ENCODE measurements at places on chromosomes 13 and 19.

- DNase-seq = no peak
Observed at GRCh38 chr13:36445891-36446351, 13.6 kb downstream of the CCNA1 start.

DNA sequence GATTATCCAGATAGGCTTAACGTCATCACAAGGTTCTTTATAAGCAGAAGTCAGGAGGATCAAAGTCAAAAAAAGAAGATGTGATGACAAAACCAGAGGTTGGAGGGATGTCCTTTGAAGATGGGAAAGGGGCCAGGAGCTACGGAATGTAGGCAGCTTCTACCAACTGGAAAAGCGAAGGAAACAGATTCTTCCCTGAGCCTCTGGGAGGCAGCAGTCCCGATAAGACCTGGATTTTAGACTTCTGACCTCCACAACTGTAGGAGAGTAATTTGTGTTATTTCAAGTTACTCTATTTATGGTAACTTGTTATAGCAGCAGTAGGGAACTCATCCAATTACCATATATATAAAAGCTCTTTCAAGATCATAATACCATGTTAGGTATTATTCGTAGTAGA is 98.8 kb upstream of the MYCBP2 start:
- DNase-seq = no peak

GRCh38 chr19:15584541-15585115 is 30.4 kb upstream of the CYP4F8 start:
- DNase-seq = peak; percentile 86

DNA sequence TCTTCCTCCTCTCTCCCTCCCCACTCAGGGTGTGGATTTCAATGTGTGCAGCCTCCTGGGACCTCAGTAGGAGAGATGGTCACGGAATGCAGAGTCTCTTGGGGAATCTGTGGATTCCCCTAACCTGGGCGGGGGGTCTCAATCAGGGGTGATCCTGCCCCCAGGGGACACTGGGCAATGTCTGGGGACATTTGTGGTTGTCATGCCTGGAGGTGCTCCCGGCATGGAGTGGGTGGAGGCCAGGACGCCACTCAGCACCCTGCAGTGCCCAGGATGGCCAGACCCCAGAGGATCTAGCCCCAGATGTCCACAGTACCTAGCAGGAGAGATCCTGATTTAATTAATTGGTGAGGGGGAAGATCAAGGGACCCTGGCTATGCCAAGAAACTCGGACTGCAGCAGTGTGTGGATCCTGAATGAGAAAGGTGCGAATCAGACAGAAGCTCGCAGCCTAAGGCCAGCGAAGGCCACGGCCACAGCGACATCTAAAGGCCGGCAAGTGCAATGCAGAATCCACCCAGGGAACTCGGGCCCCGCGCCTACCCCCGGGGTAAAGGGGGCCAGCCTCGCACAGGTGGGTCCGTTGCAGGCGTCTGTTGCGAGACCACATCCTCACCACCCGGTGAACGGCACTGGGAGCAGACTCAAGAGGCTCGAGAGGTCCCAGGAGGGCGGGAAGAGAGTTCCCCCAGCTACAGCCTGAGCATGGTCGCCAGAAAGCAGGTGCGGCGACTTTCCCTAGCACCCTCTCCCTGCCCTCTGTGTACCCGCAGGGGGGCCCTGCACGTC is 88.8 kb downstream of the GNG7 start:
- DNase-seq = no peak

Measured in ovary (tissue), 10 donors.